Activated T-cell treated with anti-CD3 and anti-CD28 coated beads, Interleukin-2, amount 50 U/mL, for 72 hours (primary cell): ENCODE measurements at places on chromosomes 2 and 18.

GRCh38 chr2:12737297-12737696, 20.6 kb downstream of the TRIB2 start:
- no peak for DNase-seq

DNA sequence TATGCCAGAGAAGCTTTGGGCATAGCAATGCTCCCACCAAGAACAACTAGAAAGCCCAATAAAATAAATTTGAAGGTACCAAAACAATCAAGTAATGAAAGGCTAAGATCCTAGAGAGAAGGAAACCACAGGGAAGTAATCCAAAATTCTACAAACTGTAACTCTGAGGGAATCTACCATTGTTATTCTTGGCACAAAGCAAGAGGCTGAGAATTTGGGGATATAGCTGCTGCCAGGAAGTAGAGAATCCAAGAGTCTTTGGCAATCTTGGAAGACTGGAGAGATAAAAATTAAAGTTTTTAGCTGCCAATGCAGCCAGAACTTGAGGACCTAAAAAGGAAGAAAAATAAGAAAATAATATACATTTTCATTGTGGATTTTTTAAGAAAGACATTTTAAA, 68.5 kb downstream of the PIGN start:
- no peak for DNase-seq

DNA sequence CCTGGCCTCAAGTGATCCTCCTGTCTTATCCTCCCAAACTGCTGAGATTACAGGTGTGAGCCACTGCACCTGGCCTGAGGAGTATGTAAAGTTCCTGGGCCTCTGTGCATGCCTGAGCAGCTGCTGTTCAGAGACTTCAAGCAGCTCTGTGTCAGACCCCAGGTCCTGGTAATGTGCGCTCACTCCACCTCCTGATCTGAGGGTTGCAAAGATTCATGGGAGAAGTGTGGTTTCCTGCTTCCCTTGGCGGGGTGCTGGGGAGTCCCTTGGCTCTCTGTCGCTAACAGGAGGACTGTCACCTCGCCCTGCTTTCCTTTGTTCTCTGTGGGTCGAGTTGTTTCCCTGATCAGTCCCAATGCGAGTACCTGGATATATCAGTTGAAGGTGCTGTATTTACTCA, 8.6 kb upstream of the IL36A start:
- DNase-seq: peak; percentile 65

DNA sequence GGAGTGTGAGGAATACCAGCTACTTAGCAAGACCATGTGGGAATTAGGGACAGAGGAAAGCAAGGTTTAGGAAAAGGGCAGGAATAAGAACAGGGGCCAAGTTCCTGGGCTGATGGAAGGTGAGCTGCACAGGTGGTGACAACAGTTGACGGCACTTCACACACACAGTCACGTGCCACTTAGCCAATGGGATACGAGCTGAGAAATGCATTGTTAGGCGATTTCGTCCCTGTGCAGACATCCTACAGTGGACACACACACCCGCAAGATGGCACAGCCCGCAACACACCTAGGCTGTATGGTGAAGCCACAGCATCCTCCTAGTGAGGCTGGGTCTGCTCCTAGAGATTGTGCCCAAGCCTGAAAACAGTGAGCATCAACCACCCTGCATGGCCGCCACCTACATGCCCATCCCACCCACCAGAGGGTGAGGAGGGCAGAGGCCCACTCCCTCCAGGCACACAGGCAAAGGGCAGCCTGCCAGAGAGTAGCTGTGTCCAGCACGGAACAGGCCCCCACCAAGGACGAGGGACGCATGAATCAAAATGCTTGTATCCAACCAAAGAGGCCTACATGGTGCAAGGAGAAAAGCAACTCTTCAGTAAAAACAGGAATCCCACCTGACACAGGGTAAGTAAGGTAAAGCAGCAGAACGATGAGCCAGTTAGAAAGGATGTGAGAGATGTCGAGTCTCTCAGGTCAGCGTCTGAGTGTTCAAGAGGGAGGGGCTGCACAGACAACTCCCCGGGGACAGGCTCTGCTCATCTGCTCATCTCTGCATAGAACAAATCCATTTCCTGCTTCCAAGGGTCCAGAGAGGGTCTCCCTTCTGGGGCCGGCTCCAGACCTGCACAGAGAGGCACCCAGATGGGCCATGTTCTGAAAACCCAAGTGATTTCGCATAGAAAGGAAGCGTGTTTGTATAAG, 51.3 kb downstream of the ZNF516 start:
- DNase-seq: no peak

DNA sequence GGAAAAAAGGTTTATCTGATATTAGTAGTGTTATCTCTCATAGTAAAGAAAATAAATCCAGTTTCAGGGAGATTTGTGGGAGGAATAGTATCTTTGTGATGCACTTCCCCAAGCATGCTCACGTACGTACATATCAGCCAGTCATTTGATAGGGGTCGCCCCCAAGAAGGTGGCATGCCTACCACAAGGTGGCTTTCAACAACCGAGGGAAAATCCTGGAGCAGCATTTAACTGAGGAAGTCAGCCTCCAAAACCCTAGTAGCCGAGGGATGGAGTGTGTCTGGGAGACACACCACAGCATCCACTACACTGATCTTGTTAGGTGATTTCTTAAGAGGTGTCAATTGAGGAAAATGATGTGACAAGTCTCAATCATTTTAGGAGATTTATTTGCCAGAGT, 623.9 kb downstream of the NYAP2 start:
- DNase-seq: no peak
